Ureter (tissue), 1 donor: ENCODE measurements at places on chromosomes 7 and 10. TPM values are rescaled to one million over a fixed set of nuclear protein-coding genes. Genes with fewer than 3 reads are reported as not detected.

- no peak for DNase-seq
Observed at GRCh38 chr7:100968031-100968430, 1.3 kb upstream of the MUC12 start.

DNA sequence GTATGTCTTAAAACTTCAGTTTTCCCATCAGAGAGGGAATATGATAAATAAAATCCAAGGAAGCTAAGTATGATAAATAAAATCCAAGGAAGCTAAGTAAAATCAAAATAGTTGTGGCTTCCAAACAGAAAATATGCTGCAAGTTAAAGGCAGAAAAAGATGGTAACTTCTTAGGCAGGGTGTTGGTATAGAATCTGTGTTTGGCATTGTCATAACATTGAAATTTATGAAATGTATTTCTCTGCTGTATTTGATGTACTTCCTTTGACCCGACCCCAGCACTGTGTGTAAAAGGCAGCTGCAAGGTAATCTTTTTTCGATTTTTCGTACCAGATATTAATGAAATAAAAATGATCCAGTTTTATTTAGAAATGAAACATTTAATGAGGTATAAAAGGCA lies 537.2 kb downstream of the TFEC start:
- DNase-seq: no peak

The VWDE gene
- 2.6 TPM for total RNA-seq

DNA sequence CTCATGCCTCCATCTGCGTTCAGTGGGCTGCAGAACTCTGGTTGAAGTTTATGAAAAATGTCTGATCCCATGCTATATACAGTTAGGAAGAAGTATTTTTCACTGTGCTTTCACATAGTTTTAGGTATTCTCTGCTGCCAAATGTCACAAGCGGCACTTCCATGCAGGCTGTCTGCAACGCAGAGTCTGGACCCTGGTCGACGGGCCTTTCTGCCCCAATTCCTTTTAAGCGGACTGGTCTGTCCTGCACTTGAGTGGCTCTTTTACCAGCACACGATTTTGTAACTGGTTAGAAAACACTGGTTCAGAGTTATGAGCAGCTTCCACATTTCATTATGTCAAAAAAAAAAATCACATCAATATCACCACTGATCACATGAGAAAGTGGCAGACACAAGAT lies 143.0 kb downstream of the DIP2C start:
- DNase-seq: no peak

DNA sequence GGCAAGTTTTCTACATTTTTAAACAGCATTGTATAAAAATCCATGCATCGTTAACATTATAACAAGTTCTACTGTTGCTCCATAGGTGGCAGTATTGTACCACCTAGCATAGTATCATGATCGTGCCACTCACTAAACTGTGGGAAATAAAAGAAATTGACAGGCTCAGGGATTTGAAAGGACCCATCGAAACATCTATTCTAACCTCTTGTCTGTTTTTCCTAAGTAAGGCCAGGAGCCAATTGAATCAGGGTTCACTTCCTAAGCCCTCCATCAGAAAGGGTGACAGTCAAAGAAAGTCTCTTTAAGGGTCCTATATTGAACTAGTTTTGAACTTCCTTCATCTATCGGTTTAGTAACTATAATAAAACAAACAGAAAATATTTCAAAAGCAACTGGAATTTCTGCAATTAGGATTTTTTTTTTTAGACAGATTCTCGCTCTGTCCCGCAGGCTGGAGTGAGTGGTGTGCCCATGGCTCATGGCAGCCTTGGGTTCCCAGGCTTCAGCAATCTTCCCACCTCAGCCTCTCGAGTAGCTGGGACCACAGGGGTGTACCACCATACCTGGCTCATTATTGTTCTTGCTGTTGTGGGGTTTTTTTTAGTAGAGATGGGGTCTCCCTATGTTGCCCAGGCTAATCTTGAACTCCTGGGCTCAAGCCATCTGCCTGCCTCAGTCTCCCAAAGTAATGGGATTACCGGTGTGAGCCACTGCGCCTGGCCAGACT lies 9.4 kb downstream of the HACD1 start:
- no peak for DNase-seq

DNA sequence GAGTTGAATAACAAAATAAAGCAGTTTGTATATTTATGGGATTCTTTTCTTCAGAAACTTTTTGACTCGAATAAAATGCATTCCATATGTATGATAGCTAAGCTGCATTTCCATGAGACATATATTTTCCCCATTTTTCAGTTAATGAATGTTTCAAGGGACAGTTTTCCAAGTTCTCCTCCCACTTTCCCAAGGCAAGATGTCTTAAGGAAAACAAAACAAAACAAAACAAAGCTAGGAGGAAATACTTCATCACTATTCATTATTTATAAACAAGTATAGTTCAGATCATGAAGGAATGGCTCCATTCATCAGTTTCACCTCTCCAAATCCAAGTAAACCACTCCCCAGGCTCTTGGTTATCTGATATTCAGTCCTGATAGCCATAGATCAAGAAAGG lies 261.0 kb downstream of the WDR11 start:
- DNase-seq: no peak

DNA sequence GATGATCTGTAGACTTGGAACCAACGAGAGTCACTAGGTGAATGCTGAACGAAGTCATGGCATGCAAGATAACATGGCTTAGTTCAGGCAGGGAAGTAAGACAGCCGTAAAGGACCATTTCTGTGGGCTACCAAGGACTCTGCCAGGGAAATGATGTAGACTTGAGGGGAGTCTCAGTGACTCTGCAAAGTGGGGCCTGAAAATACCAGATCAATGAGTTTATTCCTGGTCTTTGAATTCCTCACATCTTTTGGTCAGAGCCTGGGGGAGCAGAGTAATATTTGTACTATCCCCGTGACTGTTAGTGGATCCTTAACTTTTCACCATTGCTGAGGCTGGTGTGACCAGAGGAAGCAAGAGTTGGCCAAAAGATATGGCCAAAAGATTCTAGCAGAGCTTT lies 60.7 kb upstream of the INHBA start:
- no peak for DNase-seq

GRCh38 chr10:79142064-79142491 lies 73.3 kb downstream of the ZMIZ1 start:
- DNase-seq: no peak

- no peak for DNase-seq
Observed at GRCh38 chr10:29473087-29473356, 161.7 kb downstream of the SVIL start.

The PLA2G12B gene
- total RNA-seq: not detected

- DNase-seq: no peak
Observed at GRCh38 chr7:1068619-1069018, 19.3 kb upstream of the GPER1 start.

The ACSM6 gene
- 1.8 TPM for total RNA-seq

The WASHC2C gene
- 39.7 TPM for total RNA-seq

DNA sequence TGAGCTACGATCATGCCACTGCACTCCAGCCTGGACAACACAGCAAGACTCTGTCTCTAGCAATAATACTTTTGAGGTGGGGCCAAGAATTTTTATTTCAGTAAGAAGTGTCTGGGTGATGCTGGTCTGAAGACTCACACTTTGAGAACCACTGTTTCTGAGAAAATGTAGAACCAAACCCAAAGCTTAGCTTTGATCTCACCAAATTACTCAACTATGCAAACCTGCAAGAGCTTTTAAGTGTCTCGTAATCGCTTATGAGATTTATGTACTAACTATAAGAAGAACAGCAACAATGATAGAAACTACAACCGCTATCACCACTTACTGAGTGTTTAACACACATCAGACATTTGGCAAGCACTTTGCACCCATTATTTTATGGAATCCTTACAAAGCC lies 29.5 kb downstream of the APBB1IP start:
- DNase-seq: no peak

GRCh38 chr10:18689498-18689897 lies 30.3 kb downstream of the ARL5B start:
- no peak for DNase-seq

The MYL10 gene
- total RNA-seq: not detected

- DNase-seq: no peak
Observed at GRCh38 chr7:22578007-22578733, 78.2 kb upstream of the STEAP1B start.

The CCL24 gene
- total RNA-seq: not detected

DNA sequence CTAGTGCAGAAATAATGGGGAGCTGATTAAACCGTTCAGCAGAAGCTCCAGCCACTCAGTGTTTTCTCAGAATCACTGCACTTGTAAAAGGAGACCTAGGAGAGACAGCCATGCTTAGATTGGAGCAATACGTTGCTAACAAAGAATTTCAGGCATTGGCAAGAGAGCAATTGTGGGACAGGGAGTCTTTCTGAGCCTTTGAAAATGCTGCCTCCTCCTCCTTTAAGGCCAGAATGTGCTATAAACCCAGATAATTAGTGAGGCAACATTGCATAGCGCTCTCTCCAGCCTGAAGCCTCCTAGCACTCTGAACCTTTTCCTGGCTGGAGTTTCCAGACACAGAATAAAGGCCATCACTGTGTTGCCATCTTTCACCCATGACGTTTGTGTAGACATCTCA lies 18.5 kb upstream of the PTPRN2 start:
- DNase-seq: no peak

The AKR1C8 gene
- total RNA-seq: not detected

The GHRHR gene
- not detected for total RNA-seq

The GPR141 gene
- total RNA-seq: 0.81 TPM

The CEP55 gene
- 0.89 TPM for total RNA-seq

DNA sequence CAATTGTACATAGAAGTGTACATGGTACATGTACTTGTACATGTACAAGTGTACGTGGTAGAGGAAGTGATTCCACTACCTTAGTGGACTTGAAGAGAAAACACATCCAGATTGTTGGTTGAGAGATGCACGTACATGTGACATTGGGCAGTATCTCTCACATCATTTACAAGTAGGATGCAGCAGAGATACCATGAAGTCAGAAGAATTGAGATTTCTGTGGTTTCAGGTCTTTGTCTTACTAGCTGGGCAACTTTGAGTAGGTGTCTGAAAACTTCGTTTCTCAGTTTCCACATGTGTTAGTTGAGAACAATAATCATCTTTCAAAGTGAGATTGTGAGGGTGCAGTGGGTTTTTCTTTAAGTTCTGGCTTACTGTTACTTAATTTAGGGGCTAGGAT lies 21.5 kb downstream of the CLDN12 start:
- no peak for DNase-seq

- no peak for DNase-seq
Observed at GRCh38 chr10:100827819-100828737, 82.7 kb downstream of the PAX2 start.

DNA sequence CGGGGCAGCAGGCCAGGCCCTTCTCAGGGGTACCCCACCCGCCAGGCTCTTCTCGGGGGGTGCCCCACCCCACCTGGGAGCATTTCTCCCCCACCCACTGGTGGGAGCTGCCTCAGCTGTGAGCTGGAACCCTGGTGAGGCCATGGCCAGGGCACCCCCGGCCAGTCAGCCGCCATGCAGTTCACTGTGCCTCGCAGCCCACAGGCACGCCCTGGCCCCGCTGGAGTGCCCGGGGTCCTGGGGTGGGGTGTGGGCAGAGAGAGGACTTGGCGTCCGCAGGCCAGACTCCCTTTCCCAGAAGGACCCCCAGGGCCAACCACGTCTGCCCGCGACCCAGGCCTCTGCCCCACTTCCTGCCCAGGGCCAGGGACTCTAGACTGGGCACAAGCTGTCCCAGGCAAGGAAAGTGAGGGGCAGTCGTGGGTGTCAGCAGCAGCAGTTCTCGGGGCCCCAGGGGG lies 13.1 kb downstream of the DPYSL4 start:
- DNase-seq: no peak

The TMEM229A gene
- total RNA-seq: 0.42 TPM

GRCh38 chr10:51765284-51765971 lies 66.0 kb upstream of the CSTF2T start:
- DNase-seq: no peak

- no peak for DNase-seq
Observed at GRCh38 chr10:81472927-81473470, 402.0 kb upstream of the NRG3 start.

- DNase-seq: no peak
Observed at GRCh38 chr10:45580371-45581215, 92.0 kb downstream of the ZFAND4 start.
